ENCODE measurements at places on chromosomes 4 and X.

DNA sequence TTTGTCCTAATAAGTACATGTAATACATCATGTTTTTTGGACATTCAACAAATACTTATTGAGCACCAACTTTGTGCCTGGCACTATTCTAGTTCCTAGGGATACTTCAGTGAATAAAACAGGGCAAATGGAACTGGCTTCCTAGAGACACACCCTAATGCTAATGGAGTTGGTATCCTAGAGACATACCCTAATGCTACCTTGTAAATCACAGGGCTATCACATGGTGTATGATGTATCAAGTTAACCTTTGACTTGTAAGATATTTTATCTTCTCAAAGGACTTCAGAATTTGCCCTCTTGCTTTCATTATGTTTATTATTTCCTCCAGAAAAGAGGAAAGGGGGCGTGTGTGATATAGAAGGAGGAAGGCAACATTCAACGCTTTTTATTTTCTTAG is 10.1 kb downstream of the GK start:
- H3K27ac ChIP-seq, result no peak overlapping the region
- no peaks in the 10 kb centered on the region for H3K4me1 ChIP-seq
- H3K36me3 ChIP-seq, result no peaks in the 10 kb centered on the region
- no peak for DNase-seq
- no peaks in the 10 kb centered on the region for H3K27me3 ChIP-seq

DNA sequence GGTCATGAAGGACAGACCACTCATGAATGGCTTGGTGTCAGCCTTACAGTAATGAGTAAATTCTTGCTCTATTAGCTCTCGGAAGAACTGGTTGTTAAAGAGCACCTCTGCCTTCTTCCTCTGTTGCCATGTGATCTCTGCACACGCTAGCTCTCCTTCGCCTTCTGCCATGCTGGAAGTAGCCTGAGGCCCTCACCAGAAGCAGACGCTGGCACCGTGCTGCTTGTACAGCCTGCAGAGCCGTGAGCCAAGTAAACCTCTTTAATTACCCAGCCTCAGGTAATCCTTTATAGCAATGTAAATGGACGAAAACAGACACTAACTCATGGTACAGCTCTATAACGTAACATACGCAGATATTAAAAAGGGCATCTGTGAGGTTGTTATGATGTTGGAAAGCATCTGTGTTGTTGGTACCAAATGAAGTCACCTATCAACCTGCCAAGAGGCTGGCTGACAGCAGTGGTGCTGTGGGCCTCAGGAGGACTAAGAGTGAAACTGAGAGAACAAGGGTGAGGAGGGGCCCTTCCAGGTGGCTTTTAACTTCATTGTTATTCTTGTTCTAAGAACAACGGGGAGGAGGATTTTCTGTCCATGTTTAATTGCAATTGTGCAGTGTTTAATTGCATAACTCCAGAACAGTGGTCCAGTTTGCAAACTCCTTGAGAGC is 69.2 kb downstream of the CRMP1 start:
- H3K27ac ChIP-seq, result no peak overlapping the region
- no peaks in the 10 kb centered on the region for H3K4me1 ChIP-seq
- H3K4me3 ChIP-seq, result no peak overlapping the region
- no peaks in the 10 kb centered on the region for H3K36me3 ChIP-seq
- no peak for DNase-seq

- H3K4me1 ChIP-seq, result no peaks in the 10 kb centered on the region
- DNase-seq, result no peak
- H3K4me3 ChIP-seq, result no peak overlapping the region
- H3K27ac ChIP-seq, result no peak overlapping the region
- no peaks in the 10 kb centered on the region for H3K36me3 ChIP-seq
- no peaks in the 10 kb centered on the region for H3K27me3 ChIP-seq
These were observed 2343.1 kb downstream of the PCDH7 start for GRCh38 chr4:33063241-33063640.

GRCh38 chrX:121569609-121570008 is 522.2 kb downstream of the GLUD2 start:
- H3K27me3 ChIP-seq, result no peaks in the 10 kb centered on the region
- DNase-seq, result no peak
- no peaks in the 10 kb centered on the region for H3K36me3 ChIP-seq
- H3K4me3 ChIP-seq, result no peak overlapping the region
- no peak overlapping the region for H3K27ac ChIP-seq
- H3K4me1 ChIP-seq, result no peaks in the 10 kb centered on the region

DNA sequence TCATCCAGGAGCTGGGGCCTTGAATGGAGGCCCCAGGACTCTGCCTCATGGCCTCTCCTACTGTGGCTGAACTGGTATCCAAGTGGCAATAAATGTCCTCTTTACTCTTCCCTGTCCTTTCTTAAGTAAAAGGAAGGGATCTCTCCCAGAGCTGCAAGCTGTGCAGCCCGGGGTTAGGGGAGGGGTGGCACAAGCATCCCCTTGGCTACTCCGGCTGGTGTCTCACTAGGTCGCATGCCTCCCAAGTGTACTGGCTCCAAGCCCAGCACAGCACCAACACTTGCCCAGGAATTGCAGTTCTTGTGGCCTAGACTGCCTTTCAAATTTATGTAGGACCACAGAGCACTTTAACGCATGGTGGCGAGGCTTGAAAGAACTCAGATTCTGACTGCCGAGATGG is 44.7 kb upstream of the MED14 start:
- no peak for DNase-seq
- no peak overlapping the region for H3K4me3 ChIP-seq
- no peak overlapping the region for H3K27ac ChIP-seq
- no peaks in the 10 kb centered on the region for H3K36me3 ChIP-seq

DNA sequence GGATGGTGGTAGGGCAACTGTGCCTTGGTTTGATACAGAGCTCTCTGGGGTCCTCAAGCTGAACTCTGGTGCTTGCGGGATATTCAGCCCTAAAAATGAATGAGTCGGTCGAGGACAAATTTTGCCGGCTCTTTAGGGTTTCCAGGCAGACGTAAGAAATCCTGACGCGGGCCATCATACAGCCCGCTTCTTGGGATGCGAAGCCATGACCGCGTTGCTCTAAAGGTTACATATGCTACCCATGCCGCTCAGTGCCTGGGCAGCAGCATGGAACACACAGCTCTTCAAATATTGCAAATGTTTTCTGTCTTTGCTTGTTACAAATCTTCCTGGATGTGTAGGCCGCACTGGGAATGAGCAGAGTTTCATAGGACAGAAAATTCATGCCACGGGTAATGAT is 55.6 kb downstream of the NBDY start:
- H3K36me3 ChIP-seq, result no peaks in the 10 kb centered on the region
- no peak overlapping the region for H3K4me3 ChIP-seq
- no peak for DNase-seq

DNA sequence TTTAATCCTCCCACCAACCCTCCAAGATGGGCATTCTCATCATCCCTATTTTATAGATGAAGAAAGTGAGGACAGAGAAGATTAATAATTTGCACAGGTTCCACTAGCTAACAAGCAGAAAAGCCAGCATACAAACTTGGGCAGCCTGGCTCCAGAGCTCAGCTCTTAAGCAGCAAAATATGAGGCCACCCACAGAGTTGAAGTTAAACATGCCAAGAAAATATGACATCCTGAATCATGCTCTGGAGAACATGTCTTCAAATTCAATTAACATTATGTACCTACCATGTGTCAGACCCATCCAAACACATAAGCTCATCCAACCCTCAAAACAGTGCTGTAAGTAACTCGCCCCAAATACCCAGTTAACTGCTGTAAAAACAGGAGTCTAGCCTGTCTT is 33.9 kb downstream of the USP46 start:
- no peak for DNase-seq
- no peaks in the 10 kb centered on the region for H3K4me1 ChIP-seq
- H3K27ac ChIP-seq, result no peak overlapping the region
- H3K27me3 ChIP-seq, result no peaks in the 10 kb centered on the region
- no peaks in the 10 kb centered on the region for H3K36me3 ChIP-seq
- H3K4me3 ChIP-seq, result no peak overlapping the region

DNA sequence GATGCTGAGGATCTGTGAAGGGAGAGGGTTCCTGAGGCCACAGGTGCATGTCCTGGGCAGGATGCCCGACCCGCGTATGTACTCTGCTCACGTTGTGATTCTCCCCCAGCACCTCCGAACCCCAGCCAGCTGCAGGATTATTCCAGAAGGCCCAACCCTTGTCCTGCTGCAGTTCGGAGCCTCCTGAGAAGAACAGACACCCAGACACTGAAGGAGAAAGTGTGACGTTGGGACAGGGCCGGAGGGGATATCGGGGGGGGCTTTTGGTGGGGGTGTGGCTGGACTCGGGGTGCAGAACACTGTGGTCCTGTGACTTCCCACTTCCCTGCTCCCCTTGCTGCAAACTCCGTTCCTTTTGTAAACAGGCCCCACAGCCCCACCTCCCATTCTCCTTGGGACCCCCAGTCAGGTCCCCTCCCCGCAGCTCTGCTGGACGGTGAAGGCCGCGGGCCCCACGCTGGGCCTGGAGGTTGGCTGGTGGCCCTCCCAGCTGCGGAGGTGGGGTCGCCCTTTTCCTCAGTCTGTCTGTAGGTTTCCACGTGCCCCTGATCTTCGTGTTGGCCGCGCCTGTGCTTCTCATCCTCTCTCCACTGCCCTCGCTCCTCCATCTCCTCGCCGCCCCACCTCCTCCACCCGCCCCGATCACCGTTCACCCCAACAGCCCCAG is 83.0 kb upstream of the ADRA2C start:
- no peaks in the 10 kb centered on the region for H3K4me1 ChIP-seq
- no peak for DNase-seq
- H3K4me3 ChIP-seq, result no peak overlapping the region
- H3K36me3 ChIP-seq, result no peaks in the 10 kb centered on the region
- H3K27ac ChIP-seq, result no peak overlapping the region

- H3K4me1 ChIP-seq, result no peaks in the 10 kb centered on the region
- H3K27ac ChIP-seq, result no peak overlapping the region
- no peak overlapping the region for H3K4me3 ChIP-seq
- no peaks in the 10 kb centered on the region for H3K27me3 ChIP-seq
- H3K36me3 ChIP-seq, result no peaks in the 10 kb centered on the region
- no peak for DNase-seq
These were observed 34.9 kb downstream of the MMRN1 start for GRCh38 chr4:89929425-89930159.

GRCh38 chrX:39331082-39331704 is 529.9 kb downstream of the MID1IP1 start:
- DNase-seq, result no peak
- H3K4me1 ChIP-seq, result no peaks in the 10 kb centered on the region
- no peak overlapping the region for H3K4me3 ChIP-seq
- no peaks in the 10 kb centered on the region for H3K36me3 ChIP-seq

GRCh38 chrX:9494771-9495170 is 29.9 kb downstream of the TBL1X start:
- no peaks in the 10 kb centered on the region for H3K4me1 ChIP-seq
- H3K27ac ChIP-seq, result no peak overlapping the region
- DNase-seq, result no peak

- DNase-seq, result no peak
- no peaks in the 10 kb centered on the region for H3K36me3 ChIP-seq
- H3K4me3 ChIP-seq, result no peak overlapping the region
- H3K27ac ChIP-seq, result peak overlapping the region; percentile 82
- H3K27me3 ChIP-seq, result no peaks in the 10 kb centered on the region
These were observed 75.7 kb downstream of the RBM47 start for GRCh38 chr4:40553995-40554394.

GRCh38 chrX:19624739-19625138 is 109.4 kb upstream of the MAP3K15 start:
- H3K27ac ChIP-seq, result no peak overlapping the region
- no peaks in the 10 kb centered on the region for H3K36me3 ChIP-seq
- no peaks in the 10 kb centered on the region for H3K4me1 ChIP-seq

DNA sequence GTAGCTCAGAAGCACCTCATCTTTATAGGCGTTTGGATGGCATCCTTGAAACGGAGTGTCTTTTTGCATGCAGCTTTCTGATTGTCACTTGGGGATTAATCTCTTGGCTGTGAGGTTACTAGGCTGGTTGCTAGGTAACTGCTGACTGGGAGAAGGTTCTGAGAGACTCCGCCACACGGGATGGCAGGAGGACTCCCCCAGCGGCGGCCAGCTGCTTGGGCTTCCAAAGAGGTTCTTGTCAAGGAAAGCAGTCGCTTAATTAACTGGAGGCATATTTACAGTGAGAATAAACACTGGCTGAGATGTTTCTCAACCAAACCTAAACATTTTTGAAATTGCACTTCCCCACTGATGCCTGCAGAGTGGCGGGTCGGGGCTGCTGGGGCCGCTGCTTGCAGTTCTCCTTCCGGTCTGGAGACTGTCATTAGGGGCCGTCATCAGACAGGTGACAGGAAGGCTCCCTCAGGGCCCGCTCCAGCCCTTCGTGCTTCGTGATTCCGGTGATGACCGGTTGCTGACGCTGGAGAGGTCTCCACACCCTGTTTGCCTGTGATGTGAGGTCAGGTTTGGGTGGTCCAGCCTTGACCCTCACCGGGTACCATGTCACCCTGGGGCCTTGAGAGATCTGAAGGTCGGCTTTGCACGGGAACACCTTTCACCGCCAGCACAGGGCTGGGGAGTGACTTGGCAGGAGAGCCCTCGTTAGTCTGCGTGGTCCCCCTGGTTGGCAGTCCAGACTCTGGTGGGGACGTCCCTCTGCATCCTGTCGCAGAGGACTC is 9.1 kb downstream of the NSG1 start:
- DNase-seq, result peak; percentile 80
- H3K36me3 ChIP-seq, result no peaks in the 10 kb centered on the region
- no peak overlapping the region for H3K4me3 ChIP-seq
- H3K27ac ChIP-seq, result peak overlapping the region; percentile 44
- H3K27me3 ChIP-seq, result no peaks in the 10 kb centered on the region

- H3K4me3 ChIP-seq, result no peak overlapping the region
- no peak overlapping the region for H3K27ac ChIP-seq
These were observed 15.5 kb downstream of the P2RY8 start for GRCh38 chrX:1521459-1521956.

- H3K36me3 ChIP-seq, result no peaks in the 10 kb centered on the region
- no peak overlapping the region for H3K4me3 ChIP-seq
- no peaks in the 10 kb centered on the region for H3K4me1 ChIP-seq
- H3K27me3 ChIP-seq, result no peaks in the 10 kb centered on the region
These were observed 819.2 kb downstream of the PCDH18 start for GRCh38 chr4:136713140-136713539.

DNA sequence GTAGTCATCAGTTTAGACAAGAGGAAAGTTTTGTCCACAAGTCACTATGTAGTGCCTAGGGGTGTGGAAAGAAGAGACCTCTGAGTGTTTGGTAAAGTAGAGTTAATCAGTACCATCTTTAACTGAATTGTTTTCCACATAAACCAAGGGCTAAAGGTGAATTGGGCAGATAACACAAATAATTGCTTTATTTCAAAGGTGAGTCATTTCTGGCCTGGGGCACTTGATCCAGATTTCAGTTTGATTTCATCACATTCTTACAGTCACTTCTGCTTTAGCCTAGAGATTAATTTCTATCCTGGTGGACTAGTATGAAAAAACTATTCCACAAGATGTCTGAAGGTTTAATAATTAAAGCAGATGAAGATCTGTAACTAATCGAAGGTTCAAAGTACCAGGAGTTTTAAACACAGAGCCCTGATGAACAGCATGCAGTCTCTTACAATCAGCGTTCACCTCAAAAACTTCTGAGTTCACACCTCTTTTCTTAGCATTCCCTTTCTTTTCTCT is 74.5 kb upstream of the BOD1L1 start:
- H3K36me3 ChIP-seq, result no peaks in the 10 kb centered on the region
- H3K27me3 ChIP-seq, result no peaks in the 10 kb centered on the region
- DNase-seq, result no peak
- H3K4me3 ChIP-seq, result no peak overlapping the region
- H3K27ac ChIP-seq, result no peak overlapping the region

GRCh38 chrX:140917354-140918115 is 84.9 kb upstream of the SPANXB1 start:
- H3K4me3 ChIP-seq, result no peak overlapping the region
- no peaks in the 10 kb centered on the region for H3K36me3 ChIP-seq
- H3K27ac ChIP-seq, result no peak overlapping the region
- H3K27me3 ChIP-seq, result no peaks in the 10 kb centered on the region

All from adrenal gland (tissue), 19 donors.